ENCODE measurements at places on chromosomes 1 and 21.

DNA sequence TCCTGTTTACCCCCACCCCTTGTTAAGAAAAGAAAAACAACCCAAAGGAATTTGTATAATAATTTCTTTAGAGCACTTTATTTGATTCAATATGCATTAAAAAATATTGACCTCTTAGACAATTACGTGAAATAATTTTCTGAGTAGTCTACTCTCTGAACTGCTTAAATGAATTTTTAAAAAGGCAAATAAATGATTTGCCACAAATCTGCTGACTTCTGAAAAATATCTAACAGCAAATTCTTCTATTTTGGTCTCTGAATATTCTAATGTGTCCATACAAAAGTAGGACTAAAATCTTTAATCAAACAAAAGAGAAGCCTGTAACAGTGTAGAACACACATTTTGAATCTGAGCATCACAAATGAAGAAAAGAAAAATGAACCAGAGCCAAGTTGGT is 115.1 kb downstream of the TRIM33 start:
- no peak for DNase-seq

DNA sequence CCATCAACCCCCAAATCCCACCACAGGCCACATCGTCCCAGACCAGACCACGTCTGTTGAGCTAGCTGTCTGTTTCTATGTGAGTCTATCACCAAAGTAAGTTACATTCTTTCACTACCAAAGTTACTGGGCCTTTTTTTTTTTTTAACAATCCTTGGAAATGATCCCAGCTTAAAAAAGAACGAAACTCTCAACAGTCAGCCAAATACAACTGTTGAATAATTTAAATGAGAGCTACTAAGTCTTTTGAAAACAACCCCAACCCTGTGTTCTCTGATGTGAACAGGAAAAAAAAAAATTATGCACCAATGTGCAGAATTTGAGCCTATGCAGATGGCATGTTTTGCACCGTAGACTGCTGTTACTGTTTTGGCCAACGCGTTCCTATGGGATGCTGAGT is 134.0 kb upstream of the ETS2 start:
- no peak for DNase-seq

- DNase-seq, result no peak
Observed at GRCh38 chr1:225990705-225991464, 8.3 kb downstream of the SDE2 start.

DNA sequence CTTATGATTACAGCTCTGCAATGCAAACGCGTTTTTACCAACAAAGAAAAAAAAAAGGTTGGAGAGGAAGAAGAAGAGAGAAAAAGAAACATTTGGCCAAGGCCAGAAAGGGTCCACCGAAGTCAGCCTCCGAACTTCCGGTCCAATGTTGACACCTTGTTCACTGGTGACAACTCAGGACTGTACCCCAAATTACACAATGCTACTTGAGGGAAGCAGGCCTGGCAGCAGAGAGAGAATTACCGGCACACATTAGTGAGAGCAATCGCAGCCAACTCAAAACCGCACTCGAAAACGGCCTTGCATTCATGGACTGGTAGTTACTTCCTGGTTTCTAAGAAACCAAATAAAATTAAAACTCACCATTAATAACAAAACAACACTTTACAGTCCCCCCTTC is 652.5 kb downstream of the KIF26B start:
- no peak for DNase-seq

DNA sequence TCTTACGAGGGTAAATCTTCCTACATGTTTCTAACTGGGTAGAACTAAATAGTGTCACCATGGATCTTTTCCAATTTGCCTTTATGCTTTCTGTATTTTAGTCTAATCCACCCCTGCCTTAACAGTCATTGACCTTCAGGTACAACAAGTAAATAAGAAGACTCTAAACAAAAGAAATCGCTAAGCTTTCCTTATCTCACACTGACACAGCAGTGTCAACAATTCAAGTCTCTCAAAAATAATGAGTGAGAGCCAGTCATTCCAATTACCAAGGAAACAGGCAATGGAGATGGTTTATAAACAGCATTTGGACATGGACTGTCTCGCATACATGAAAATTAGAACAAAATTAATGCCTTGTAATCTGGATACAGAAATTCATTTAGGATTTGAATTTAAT is 365.8 kb downstream of the VAV3 start:
- no peak for DNase-seq

DNA sequence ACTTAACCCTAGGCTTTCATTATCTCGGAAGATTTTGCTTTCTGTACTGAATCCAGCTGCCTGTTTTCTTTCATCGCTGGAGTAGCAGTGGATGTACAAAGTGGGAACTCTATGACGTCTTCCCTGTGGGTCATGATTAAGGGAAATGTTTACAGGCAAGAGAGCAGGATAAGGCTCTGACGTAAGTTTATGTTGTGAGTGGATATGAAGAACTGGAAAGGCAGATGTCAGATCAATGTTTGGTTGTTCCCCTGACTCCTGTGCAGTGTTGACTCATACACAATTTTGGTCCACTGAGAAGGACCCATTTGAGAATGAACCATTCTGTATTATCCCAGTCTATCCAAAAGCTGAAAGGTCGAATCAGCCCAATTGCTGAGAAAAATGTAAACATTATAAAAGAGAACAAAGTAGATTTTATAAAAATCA is 292.4 kb downstream of the GRIK1 start:
- no peak for DNase-seq

DNA sequence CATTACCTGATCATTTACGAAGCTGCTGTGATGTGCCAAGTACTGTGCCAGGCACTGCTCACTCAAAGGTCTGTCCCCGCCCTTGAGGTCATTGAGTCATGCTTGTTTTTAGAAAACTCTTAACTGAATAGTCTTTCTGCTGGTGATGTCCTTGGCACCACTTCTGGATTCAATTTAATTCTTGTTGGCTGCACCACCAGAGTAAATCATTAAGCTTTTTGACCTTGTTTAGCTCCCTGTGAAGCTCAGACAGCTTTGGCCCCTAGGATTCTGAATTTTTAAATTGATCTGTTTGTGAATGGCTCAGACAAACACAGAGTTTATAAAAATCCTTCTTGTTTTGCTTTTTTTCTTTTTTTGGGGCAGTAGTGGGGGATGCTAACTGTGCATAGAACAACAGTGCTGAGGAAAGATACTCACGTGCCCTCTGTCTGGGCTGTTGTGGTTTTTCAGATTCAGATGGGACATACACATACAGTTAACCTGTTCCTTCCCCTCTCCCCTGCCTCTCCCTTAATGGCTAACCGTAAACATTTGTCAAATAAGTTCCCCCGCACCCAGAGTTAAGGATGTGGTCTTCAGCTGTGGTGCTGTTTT is 67.6 kb downstream of the MTR start:
- DNase-seq, result no peak

DNA sequence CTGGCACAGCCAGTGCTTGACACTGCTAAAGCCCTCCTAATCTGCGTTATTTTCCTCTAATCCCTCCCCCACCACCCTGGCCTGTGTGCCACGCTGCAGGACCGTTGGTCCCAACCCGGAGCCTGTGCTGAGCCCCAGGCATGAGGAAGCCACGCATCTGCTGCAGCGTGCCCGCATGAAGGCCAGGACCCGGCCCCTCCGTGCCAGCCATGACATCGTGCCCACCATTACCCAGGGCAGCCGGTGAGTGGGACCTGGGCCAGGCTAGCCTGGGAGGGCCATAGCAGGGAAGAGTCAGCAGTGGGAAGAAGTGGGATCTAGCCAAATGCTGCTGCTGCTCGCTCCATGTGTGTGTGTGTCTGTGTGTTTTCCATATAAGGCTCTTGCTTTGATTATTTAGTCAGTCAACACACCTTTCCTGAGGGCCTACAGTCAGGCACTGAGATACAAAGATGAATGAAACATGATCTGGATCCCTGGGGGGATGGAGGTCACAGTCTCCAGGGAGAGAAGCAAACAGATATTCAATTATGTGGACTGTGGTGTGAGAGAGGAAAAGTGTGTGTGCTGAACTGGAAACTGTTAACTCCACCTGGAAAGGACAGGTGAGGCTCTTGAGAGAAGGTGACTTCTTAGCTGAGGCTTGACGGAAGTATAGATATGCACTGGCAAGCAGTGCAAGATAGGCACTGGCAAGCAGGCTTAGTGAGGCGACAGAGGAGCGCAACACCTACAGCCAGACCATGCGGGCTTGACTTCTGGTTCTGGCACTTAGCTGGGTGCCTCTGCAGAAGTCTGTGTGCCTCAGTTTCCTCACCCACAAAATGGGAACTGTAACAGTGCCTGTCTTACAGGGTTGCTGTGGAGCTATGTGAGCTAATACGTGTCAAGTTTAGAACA is 15.9 kb downstream of the KIAA1614 start:
- no peak for DNase-seq

GRCh38 chr1:11693024-11693590 is 1.6 kb downstream of the DRAXIN start:
- DNase-seq, result no peak

DNA sequence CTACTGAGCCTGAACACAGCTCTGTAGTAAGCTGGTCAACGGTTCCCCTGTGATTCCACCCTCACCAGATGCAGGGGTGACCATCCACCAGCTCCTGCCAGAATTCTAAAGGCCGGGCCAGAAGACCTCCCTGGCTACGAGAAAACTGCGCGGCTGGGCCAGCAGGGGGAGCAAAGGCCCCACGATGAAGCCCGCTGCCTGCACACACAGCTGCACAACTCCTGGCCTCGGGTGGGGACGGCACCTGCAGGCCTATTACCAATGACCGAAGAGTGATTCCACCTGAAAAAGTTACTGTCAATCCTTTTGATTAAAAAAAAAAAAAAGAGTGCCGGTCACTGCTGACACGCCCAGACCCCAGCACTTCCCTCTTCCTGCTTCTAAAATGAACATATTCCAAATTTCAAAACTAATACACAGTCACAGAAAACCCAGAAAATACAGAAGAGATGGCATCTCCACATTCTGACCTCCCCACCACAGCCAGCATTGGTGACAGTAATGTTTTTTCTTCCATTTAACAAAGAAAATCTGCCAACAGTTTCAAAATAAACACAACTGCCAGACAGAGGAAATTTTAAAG is 49.8 kb upstream of the RIPK4 start:
- peak; percentile 71 for DNase-seq

DNA sequence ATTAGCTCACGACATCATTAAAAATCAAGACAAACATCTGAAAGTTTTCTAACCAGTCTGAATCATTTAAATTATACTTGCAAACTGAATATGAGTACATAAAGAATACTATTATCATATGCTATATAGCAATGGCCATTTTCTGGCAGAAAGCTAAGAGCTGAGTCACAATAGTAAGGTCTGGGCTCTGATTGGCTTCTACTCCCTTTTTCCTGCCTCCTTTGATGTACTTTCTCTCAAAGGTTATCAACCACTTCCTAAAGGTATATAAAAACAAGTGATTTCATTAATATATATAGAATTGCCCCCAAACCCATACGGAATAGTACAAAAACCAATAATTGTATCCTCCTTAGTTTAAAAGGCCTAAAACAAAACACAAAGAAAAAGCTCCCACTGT is 7.0 kb downstream of the KCNA3 start:
- DNase-seq, result no peak

GRCh38 chr1:160779626-160780397 is 16.2 kb upstream of the LY9 start:
- peak; percentile 30 for DNase-seq

- no peak for DNase-seq
Observed at GRCh38 chr1:86703696-86704457, 499 bp upstream of the SH3GLB1 start.

DNA sequence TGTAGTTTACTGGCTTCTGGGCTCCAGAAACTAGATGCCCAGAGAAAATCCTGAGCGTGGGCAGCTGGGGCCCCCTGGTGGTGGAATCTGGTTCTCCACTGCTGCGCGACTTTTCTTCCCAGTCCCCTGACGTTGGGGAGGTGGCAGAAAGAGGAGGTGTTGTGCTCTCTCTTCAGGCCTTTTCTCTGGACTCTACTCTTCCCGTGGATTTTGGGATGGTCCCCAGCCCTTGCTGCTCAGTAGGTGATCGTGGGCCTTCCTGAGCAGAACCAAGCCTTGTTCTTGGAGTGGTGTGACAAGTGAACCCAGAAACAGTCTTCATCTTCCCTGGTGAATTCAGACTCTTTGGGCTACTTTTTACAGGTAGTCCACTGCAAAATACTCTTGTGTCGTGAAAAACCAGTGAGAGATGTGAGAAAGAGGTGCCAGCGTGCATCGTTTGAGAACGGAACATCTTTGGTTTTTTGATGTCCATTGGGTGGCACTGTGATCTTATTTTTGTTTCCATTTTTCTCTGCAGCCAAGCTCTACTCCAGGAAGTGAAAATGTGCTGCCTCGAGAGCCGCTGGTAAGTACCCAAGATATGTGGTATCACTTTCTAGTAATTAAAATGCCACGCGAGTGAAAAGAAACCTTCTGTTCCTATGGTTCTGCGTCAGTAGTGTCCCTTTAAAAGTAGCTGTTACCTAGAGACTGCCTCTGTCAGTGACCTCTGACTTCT is 20.2 kb downstream of the PEX14 start:
- DNase-seq, result peak; percentile 66

DNA sequence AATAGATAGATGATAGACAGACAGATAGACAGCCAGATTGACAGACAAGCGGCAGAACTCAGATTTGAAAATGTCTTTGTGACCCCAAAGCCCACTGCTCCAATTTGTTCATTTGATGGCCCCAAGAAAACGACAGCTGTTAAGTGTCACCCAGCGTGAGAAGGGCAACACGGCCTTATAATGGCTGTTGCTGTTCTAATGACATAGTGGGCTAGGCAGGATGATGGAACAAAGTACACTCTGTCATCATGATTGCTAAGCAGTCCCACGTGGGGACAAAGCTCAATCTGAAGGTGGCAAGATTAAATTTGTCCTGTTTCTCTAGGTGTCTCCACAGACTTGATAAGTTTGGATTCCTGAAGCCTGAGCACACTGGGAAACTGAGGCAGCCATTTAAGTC is 112.9 kb downstream of the DAB1 start:
- DNase-seq, result peak; percentile 11

- no peak for DNase-seq
Observed at GRCh38 chr1:78054972-78055371, 9.2 kb downstream of the GIPC2 start.

Data from mucosa of descending colon (tissue), 3 donors.